ENCODE measurements at places on chromosomes 16 and 17.

DNA sequence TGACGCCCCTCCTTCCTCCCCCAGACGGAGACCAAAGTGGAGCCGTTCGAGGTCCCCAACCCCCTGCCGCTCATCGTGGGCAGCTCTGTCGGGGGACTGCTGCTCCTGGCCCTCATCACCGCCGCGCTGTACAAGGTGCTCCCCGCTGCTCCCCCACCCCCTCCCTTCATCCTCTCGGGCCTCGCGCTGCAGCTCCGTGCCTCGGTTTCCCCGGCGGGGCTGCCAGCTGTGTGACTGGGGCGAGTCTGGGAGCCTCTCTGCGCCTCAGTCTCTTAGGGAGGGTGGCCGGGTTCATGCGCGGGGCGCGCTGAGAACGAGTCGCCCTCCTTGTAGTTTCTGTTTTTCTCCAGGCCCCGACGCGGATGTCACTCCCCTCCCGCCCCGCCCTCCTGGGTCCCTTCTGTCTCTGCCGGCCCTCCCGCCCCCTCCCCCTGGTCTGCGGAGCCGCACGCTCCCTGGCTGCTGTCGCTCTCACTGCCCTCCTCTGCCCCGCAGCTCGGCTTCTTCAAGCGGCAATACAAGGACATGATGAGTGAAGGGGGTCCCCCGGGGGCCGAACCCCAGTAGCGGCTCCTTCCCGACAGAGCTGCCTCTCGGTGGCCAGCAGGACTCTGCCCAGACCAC lies 23.7 kb upstream of the ITGAX start:
- no peak for DNase-seq

- no peak for DNase-seq
Observed at GRCh38 chr16:67419931-67420330, 3.7 kb upstream of the ZDHHC1 start.

GRCh38 chr17:81456798-81457197 lies 55.8 kb downstream of the ACTG1 start:
- no peak for DNase-seq

DNA sequence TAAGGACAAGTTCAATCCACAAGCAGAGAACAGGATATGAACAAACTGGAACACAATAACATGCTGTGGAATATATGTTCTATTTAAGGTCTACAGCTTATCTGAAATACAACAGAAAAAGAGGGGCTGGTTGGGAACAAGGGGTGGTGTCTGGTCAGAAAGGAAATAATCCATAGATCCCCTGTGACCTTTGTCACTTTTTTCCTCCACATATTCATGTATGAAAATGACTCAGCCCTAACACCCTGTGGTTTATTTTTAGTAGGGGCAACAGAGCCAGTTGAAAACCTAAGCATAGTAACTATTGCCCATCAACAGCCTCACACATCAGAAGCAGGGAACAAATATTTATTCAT lies 12.3 kb upstream of the SPAG9 start:
- no peak for DNase-seq

- DNase-seq = no peak
Observed at GRCh38 chr16:57955572-57956188, 15.2 kb downstream of the CNGB1 start.

- no peak for DNase-seq
Observed at GRCh38 chr17:42928714-42929496, 28.3 kb downstream of the G6PC1 start.

DNA sequence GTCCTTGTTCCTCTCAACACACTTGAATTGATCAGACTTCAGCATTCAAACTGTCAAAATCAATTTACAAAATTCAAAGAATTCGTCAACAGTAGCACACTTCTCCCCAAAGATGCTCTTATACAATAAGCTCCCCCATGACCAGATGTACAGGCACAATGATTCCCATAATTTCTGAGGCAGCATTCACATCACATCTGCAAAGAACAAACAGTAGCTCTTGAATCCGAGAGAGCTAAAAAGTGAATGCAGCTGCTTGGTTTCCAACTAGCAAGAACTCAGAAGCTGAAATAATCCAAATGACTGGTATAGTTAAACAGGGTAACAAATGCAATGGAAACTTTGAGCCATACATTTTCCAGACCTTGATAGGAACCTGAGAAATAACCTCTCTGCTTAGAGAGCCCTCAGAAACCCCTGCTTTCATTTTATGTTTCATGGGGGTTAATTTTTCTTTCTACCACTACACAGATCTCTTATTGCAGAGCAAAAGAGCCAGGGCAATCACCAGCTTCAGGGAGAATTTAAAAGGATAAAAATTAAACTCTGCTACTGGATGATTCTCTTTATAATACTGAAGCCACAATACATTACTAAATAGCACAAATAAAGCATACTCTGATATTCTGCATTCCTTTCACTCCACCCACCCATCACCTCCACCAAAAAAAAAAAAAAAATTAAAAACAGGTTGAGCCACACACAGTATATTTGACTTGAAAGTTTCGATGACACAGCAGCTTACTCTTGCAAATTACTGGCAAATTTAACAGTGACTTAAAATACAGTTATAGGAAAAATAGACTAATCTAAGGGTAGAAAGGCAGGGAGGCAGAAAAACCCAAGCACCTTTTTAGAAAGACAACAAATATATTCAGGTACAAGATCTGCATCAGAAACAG lies 23.1 kb upstream of the TMEM97 start:
- DNase-seq = no peak

GRCh38 chr16:75244225-75244809 lies 7.1 kb downstream of the BCAR1 start:
- DNase-seq = no peak

GRCh38 chr17:35121315-35121714 lies at the start of gene FNDC8:
Gene FNDC8 (plus strand): TSS chr17:35121615. CDS start chr17:35121694, 79 bp downstream.
- DNase-seq = no peak

- no peak for DNase-seq
Observed at GRCh38 chr17:55654022-55654421, 68.6 kb downstream of the TMEM100 start.

DNA sequence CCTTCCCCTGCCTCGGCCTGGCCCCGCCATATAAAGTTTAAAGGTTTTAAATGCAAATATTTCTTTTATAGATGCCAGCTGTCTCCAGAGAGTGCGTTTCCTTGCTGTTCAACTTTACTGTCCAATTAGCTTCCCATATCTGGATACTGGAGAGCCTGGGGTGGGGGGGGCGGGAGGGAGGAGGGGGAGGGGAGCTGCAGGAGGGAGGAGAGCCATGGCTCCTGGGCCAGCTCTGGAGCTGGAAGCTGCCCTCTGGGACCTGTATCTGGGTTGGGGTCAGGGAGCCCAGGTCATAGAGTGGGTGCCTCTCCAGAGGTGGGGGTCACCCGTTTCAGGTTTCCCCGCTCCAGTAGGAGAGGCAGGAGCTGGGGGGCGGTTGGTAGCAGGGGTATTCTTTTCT lies 6.2 kb upstream of the GSE1 start:
- no peak for DNase-seq

- DNase-seq = no peak
Observed at GRCh38 chr17:42016411-42016831, 818 bp downstream of the DNAJC7 start.

GRCh38 chr16:11159282-11159681 lies 96.7 kb downstream of the SOCS1 start:
- no peak for DNase-seq

DNA sequence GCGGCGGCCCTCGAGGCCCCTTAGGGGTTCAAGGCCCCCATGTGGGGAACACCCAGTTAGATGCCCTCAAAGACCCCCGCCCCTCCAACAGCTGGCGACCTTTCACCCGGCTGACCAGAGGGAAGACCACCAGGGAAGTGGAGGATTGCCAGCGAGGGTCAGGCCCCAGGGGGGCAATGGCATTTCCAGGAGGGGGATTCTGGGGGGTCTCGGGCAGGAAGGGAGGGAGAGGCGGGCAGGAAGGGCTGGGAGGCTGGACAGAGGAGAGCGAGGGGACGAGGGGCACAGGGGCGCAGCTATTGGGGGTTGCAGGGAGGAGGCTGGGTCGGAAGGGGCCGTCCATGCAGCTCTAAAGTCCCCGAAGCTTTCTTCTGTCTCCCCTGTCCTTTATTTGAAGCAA lies 139.5 kb downstream of the C16orf95 start:
- DNase-seq = no peak

- DNase-seq = no peak
Observed at GRCh38 chr17:65049085-65049756, 7.3 kb downstream of the GNA13 start.

- no peak for DNase-seq
Observed at GRCh38 chr17:9936095-9936494, 31.0 kb upstream of the RCVRN start.

DNA sequence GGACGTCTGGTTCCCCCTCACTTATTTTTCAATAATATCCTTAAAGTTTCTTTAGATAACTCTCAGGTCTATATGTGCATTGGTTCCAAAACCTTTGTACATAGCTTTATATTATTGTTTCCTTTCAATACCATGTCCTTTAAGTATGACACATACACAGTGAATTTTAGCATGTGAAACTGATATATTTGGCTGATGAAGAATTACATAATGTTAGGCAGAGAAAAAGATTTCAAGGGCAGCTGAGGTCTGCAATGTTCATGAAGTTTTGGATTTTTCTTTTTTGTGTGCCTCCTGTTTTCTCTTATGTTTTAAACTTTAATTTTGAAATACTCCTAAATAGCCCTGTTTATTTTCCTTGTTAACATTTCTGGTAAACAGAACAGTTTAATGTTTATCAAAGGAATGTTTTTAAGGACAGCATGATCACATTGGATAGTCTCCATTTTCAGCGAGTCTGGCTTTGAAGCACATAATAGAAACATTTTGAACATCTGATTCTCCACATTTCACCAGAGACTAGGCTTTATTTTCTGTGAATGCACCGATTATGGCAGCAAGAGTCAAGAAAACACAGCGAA lies 32.9 kb upstream of the FBXO47 start:
- DNase-seq = no peak

GRCh38 chr17:43572368-43572980 lies 26.3 kb upstream of the ETV4 start:
- no peak for DNase-seq

- no peak for DNase-seq
Observed at GRCh38 chr16:53673189-53673588, 30.5 kb downstream of the RPGRIP1L start.

DNA sequence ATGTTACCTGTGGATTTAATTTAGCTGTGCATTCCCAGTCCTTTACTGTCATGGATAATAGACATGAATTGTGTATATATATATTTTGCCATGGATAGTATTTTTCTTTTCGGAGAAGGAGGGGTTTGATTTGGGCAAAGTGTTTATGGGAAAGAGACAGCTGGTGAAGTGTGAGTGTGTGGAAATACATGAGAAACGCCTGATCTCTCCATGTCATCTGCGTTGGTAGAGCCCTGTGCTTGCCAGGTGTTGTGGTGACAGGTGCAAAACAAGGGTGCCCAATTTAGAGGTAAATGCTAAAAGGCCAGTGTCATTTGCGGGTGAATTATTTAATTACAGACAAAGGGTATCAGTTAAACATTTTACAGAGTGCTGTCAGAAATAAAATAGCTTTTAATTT lies 23.4 kb downstream of the NDEL1 start:
- no peak for DNase-seq

DNA sequence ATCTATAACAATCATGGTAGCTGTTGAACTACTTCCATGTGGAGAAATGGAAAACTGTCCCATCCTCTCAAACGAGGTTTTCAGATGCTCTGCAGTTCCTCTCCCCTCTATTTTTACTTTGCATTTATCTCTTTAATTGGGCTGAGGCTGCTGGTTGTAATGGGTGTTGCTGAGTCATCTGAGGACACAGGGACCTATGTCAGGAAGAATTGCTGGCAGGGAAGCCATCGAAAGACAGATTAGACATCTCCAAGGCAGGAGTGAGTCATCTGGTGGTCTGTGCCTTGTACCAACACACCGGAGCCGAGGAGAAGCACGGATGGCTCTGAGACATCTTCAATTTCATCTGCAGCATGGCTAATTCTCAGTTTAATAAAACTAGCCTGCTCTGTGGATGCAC lies 394.5 kb downstream of the GRIN2A start:
- no peak for DNase-seq

DNA sequence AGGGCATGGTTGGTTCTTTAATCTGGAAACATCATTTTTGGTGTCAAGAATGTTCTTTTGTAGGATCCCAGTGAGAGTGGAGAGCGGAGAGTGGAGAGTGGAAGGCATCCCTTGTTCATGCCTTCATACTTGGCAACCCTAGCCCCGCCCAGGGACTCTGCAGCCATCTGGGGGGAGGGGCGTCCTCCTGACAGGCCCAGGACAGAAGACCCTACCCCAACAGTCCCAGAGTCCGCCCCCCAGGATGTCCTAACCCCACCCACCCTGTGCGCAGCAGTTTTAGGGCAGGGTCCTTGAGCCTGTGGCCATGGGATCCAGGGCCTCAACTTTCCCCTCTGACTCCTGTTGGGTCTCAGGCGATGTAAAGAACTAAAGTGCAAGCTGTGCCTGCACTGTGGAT lies 4.5 kb downstream of the SLC26A11 start:
- DNase-seq = no peak

- DNase-seq = no peak
Observed at GRCh38 chr17:63611354-63611753, 10.7 kb downstream of the TACO1 start.

DNA sequence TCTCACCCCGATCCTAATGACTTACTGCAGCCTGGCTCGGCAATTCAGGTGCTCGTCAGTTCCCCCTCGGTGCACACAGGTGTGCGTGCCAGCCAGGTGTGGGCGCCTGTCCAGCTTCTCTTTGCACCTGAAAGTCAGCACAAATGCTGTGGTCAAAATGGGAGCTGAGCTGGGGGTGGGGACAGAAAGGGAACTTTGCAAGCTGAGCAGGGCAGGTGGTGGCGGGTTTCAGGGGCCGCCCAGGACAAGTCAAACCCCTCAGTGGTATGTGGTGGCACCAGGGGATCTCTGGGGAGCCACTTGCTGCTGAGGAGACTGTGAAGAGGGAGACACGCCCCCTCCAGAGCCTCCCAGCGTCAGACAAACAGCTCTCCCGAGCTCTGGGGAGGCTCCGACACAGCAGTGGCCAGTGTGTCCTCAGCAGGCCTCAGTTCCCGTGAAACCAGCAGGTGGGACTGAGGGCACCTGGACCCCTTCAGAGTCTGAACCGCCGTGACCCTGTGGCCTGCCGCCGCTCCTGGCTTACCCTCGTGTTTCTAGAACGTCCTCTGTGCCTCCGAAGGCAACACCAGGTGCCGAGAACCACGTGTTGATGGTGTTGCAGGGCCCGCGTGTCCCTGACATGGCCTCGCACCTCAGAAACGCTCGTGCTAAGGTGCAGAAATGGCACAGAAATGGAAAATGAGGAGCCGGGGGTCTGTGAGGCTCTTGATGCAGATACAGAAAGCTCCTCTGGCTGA lies 233.5 kb upstream of the TNRC6C start:
- no peak for DNase-seq

GRCh38 chr17:29592850-29593551 lies at the start of gene ANKRD13B:
Gene ANKRD13B (plus strand): TSS chr17:29593132. CDS start chr17:29593622, 490 bp downstream.
- DNase-seq = no peak

- no peak for DNase-seq
Observed at GRCh38 chr16:49183911-49184310, 97.7 kb downstream of the CBLN1 start.

GRCh38 chr17:68612923-68613292 lies 11.7 kb upstream of the FAM20A start:
- no peak for DNase-seq

All from stimulated activated CD8-positive, alpha-beta memory T cell treated with anti-CD3 and anti-CD28 coated beads, Interleukin-15, amount 100 ng/mL, for 24 hours (primary cell).